Activated naive CD8-positive, alpha-beta T cell treated with anti-CD3 and anti-CD28 coated beads, Interleukin-2, amount 50 U/mL, for 24 hours (primary cell): ENCODE measurements at places on chromosomes 7 and 10.

DNA sequence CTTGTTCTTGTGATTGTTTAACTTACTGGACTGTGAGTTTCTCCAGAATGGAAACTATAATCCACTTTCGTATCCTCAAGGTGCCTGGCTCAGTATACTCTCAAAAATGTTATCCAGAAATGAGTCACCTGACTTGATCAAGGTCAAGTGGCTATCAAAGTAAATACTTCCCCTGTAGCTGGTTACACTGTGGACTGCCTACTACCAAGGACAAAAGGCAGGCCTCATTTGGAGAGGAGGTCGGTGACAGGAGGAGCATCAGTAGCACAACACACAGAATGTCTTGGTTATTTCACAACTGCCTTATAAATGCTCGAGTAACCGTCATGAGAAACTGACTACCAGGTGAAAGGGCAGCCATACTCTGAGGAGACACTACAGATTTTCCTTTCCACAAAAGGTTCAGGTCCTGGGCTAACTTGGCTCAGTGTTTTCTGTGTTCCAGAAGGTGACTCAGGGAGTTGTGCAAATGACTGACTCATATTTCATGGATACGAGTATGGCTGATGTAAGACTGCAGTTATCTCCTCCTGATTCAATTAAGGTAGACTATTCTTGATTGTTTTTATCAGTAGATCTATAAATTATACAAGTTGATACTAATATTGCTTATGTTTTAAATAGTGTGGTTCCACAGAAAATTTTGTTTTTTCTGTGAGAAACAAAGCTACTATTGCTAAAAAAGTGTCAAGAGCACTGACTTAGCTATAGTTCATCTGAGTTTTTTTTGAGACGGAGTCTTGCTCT lies 4.2 kb upstream of the CCNY start:
- peaks cover 8% of the 10 kb centered on the region for H3K36me3 ChIP-seq
- no peaks in the 10 kb centered on the region for H3K27me3 ChIP-seq
- no peak overlapping the region for H3K4me3 ChIP-seq
- peak overlapping the region; percentile 75 for H3K27ac ChIP-seq
- DNase-seq: no peak

- peak overlapping the region; percentile 94 for H3K4me3 ChIP-seq
- H3K27me3 ChIP-seq: no peaks in the 10 kb centered on the region
- H3K36me3 ChIP-seq: peaks cover 44% of the 10 kb centered on the region
- peaks cover 48% of the 10 kb centered on the region for H3K4me1 ChIP-seq
Observed at GRCh38 chr7:139106959-139107358, 2.6 kb downstream of the ZC3HAV1 start.

- H3K4me3 ChIP-seq: no peak overlapping the region
- DNase-seq: no peak
- peaks cover 9% of the 10 kb centered on the region for H3K27me3 ChIP-seq
- no peaks in the 10 kb centered on the region for H3K4me1 ChIP-seq
- H3K36me3 ChIP-seq: no peaks in the 10 kb centered on the region
Observed at GRCh38 chr7:114755856-114756255, 166.0 kb upstream of the MDFIC start.

DNA sequence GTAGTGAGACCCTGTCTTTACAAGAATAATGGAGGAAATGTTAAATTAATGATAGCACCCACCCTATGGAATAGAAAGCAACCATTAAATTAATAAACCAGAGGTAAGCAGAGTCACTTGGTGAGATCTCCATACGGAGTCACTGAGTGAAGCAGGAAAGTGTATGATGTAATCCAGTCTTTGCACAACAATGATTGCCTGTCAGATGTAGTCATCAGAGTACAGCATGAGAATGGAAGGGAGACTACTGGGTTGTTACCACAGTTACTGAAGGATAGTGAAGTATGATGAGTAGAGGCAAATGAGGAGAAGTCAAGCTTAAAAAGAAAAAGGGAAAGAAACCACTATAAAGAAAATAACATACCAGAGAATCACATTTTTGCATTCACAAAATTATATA lies 371.9 kb upstream of the SHH start:
- no peaks in the 10 kb centered on the region for H3K4me1 ChIP-seq
- H3K36me3 ChIP-seq: no peaks in the 10 kb centered on the region
- H3K27me3 ChIP-seq: peaks cover 2% of the 10 kb centered on the region

GRCh38 chr7:121873289-121874194 lies 581 bp downstream of the PTPRZ1 start:
- DNase-seq: no peak
- no peaks in the 10 kb centered on the region for H3K36me3 ChIP-seq
- H3K4me3 ChIP-seq: peak overlapping the region; percentile 45
- H3K27me3 ChIP-seq: peaks cover 44% of the 10 kb centered on the region
- H3K27ac ChIP-seq: no peak overlapping the region

DNA sequence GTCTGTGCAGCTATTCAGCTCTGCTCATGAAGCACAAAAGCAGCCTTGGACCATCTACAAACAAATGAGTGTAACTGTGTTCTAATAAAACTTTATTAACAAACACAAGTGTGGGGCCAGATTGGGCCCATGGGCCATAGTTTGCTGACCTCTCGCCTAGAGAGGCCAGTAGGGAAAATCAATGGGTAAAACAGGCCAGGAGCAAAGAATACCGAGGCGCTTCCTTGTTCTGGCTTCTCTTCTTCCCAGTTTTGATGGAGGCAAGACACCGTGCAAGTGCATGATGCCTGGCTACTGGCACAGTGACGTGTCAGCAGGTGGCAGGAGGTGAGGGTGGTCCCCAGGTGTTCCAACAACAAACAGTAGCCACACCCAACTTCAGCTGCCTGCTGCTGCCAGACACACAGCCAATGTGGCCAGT lies 94.3 kb upstream of the SDK1 start:
- peaks cover 2% of the 10 kb centered on the region for H3K27me3 ChIP-seq
- H3K36me3 ChIP-seq: no peaks in the 10 kb centered on the region
- no peaks in the 10 kb centered on the region for H3K4me1 ChIP-seq
- no peak overlapping the region for H3K27ac ChIP-seq
- no peak overlapping the region for H3K4me3 ChIP-seq
- DNase-seq: no peak

DNA sequence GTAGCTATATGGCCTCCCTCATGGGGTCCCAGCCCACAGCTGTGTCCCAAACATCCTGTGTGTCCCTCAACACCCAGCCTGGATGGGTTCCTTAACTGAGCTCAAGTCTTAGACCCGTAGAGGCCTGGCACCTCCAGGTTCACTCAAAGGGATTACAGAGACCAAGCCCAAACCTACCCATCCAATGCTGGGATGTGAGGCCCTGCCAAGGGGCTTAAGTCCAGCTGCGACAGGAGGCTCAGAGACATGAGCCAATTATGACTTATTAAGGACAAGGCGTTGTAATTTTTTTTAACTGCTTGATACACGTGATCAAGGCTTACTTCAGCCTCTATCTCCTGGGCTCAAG lies 105.6 kb upstream of the RET start:
- no peaks in the 10 kb centered on the region for H3K4me1 ChIP-seq
- no peaks in the 10 kb centered on the region for H3K27me3 ChIP-seq
- no peak for DNase-seq
- no peak overlapping the region for H3K4me3 ChIP-seq

DNA sequence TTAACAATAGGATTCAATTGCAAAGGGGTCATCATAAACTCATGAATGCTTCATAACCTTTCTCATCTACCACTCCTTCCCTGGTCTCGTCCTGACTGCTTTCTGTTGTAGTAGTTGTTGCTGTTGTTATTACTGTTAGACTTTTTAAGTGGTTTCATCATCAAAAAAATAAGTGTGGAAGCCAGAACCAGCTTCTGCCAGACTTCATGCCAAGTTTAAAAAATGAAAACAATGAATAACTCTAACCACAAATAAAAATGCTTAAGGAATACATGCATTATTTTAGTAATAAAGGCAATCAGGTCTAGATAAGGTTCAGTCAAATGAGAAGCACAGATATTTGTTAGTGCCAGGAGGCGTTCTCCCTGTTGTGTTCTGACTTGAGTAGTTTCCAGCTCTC lies 85.4 kb downstream of the PCLO start:
- H3K27me3 ChIP-seq: no peaks in the 10 kb centered on the region
- H3K36me3 ChIP-seq: no peaks in the 10 kb centered on the region
- DNase-seq: no peak
- H3K4me3 ChIP-seq: no peak overlapping the region

DNA sequence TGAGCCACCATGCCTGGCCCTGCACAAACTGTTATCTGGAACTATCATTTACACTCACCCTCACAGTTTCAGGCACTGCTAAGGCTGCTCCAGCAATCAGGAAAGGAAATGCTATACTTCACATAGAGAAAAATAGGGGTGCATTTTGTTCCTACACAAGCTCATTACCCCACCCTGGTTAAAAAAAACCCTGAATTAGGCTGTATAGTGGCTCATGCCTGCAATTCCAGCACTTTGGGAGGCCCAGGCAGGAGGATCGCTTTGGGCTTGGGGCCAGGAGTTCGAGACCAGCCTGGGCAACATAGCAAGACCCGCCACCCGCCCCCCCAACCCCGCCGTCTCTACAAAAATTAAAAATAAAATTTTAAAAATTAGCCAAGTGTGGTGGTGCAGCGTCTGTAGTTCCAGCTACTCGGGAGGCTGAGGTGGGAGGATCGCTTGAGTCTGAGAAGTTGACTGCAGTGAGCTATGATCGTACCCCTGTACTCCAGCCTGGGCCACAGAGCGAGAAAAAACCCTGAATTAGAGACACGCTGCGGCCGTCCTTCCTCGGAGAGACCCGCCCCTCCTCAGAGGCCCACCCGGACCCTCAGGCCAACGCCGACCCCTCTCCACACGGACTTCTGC lies 539 bp downstream of the PTCD1 start:
- peaks cover 29% of the 10 kb centered on the region for H3K4me1 ChIP-seq
- peaks cover 20% of the 10 kb centered on the region for H3K36me3 ChIP-seq
- no peak for DNase-seq
- peak overlapping the region; percentile 97 for H3K4me3 ChIP-seq
- peak overlapping the region; percentile 97 for H3K27ac ChIP-seq

- peaks cover 4% of the 10 kb centered on the region for H3K27me3 ChIP-seq
- peaks cover 3% of the 10 kb centered on the region for H3K4me1 ChIP-seq
- DNase-seq: no peak
- no peaks in the 10 kb centered on the region for H3K36me3 ChIP-seq
Observed at GRCh38 chr7:44140341-44140740, 791 bp downstream of the MYL7 start.

GRCh38 chr10:72114706-72115450 lies 26.5 kb upstream of the SPOCK2 start:
- peaks cover 43% of the 10 kb centered on the region for H3K36me3 ChIP-seq
- DNase-seq: no peak
- H3K4me1 ChIP-seq: peaks cover 11% of the 10 kb centered on the region
- no peak overlapping the region for H3K4me3 ChIP-seq
- no peaks in the 10 kb centered on the region for H3K27me3 ChIP-seq
- no peak overlapping the region for H3K27ac ChIP-seq

GRCh38 chr7:129882531-129882930 lies 70.2 kb downstream of the UBE2H start:
- no peak for DNase-seq
- H3K36me3 ChIP-seq: peaks cover 6% of the 10 kb centered on the region
- H3K4me3 ChIP-seq: no peak overlapping the region
- H3K27ac ChIP-seq: no peak overlapping the region

DNA sequence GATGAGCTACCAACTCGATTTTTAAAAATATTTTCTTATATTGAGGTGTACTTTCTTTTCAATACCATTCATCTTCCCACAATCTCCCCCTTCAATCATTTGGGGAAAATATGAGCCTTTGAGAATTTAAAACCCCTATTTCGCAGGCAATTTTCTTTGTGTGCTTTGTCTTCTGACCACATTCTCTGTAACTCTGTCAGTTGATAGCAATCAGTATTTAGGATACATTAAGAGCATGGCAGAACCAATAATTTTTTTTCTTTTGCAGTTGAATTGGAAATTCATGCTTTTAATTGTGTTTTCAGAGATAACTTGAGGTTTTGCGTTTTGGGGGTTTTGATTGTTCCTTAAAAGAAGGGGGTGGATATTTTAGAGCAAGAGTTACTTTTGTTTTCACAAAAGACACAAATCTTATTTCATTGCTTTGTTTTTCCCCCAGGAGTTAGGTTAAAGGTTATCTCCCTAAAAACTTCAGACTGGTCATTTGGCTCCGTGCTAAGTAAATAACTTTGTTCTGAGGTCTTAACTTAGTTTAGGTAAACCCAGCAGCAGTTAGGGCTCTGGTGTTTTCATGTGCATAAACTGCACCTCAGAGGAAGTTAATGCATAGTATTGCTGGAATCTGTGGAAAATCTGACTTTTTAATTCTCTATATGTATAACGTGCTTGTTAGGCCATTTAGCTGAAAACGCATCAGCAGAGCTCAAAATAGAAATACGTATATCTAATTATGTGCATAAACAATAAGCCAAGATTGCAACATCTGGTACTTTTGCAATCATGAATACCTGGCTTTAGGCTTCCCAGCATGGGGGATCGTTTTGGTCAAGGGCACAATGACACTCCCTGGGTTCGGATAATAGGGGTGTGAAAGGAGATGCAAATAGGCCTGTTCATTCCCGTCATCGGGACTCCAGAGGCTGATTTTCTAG lies 676.4 kb upstream of the ANKRD30A start:
- H3K4me1 ChIP-seq: no peaks in the 10 kb centered on the region
- no peak overlapping the region for H3K27ac ChIP-seq
- H3K4me3 ChIP-seq: no peak overlapping the region
- no peaks in the 10 kb centered on the region for H3K27me3 ChIP-seq

DNA sequence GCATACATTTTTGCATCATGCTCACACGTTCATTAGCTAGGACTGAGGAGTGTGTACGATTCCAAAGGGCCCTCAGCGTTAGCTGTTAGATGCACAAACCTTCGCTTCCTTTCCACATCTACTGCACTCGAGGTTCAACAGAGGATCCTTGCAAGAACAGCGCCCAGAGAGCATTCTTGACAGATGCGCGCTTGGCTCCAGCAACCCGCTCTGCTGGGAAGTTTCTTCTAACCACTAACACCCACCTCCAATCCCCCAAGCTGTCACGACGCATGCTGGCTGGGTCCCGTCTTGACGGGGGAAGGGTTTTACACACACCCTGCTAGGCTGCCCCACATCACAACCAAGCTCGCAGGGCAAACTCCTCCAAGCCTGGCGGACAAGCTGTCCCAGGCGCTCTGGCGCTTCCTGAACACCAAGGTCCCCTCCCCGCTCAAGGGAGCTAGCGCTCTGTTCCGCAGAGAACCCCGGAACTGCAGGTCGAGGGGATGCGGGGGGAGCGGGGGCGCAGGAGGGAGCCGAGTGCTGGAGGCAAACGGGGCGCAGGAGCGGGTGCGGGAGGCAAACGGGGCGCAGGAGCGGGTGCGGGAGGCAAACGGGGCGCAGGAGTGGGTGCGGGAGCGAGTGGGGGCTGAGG lies 653 bp upstream of the ADRB1 start:
- peak overlapping the region; percentile 50 for H3K4me3 ChIP-seq
- no peak overlapping the region for H3K27ac ChIP-seq
- peaks cover 19% of the 10 kb centered on the region for H3K4me1 ChIP-seq
- H3K36me3 ChIP-seq: no peaks in the 10 kb centered on the region
- peaks cover 65% of the 10 kb centered on the region for H3K27me3 ChIP-seq

GRCh38 chr10:105328503-105329133 lies 687.5 kb downstream of the SORCS3 start:
- H3K27me3 ChIP-seq: no peaks in the 10 kb centered on the region
- H3K4me1 ChIP-seq: no peaks in the 10 kb centered on the region
- no peak overlapping the region for H3K4me3 ChIP-seq

DNA sequence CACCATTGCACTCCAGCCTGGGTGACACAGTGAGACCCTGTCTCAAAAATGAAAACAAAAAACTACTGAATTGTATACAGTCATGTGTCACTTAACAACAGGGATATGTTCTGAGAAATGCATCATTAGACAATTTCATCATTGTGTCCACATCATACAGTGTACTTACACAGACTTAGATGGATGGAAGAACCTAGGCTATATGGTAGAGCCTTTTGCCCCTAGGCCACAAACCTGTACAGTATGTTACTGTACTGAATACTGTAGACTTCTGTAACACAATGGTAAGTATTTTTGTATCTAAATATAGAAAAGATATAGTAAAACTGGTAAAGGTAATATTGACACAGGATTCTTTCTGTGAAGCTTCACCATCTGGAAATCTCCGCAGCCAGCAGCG lies 81.7 kb downstream of the KBTBD2 start:
- H3K36me3 ChIP-seq: no peaks in the 10 kb centered on the region
- no peaks in the 10 kb centered on the region for H3K4me1 ChIP-seq
